ENCODE measurements at places on chromosomes 11 and 22.
A peak's percentile ranks its signal among the peaks of the same experiment; 100 is the strongest.

DNA sequence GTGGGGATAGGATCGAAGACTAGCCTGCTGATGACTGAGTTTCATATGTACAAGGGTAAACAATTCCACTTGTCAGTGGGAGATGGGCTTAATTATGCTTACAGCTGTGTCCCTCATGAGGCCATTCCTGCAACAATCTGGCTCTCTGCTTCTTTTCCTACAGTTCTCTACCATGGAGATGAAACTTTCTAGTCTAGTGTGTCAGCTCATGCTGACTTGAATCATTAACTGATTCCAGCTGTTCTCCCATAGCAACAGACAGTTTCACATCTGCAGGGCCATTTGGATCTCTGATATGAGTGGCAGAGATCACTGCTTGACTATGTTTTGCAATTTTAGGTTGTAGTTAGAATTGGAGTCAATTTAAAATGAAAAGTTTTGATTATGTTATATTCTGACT is 1251.7 kb upstream of the RAG2 start:
- DNase-seq, result no peak

GRCh38 chr11:79198898-79199250 is 242.0 kb downstream of the TENM4 start:
- DNase-seq, result peak; percentile 43

GRCh38 chr11:1128311-1129142 is 29.2 kb upstream of the MUC5AC start:
- DNase-seq, result no peak

- no peak for DNase-seq
These were observed 276.5 kb upstream of the MTNR1B start for GRCh38 chr11:92692826-92693546.

DNA sequence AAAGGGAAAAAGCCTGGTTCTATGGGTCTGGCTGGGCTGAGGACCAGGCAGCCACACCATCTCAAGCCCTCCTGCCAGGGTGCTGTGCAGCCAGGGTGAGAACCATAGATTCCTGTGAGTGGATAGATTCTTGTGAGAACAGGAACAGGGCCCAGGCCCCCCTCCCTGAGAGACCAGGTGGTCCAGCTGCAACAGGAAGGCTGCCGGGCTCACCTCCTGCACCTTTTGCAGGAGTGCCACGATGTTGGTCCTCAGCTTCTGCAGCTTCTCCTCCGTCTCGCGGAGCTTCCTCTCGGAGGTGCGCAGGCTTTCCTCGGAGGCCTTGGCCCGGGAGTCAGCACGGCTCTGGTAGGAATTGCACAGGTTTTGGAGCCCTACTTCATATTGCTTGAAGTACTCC is 40.8 kb downstream of the MORC2 start:
- DNase-seq, result no peak

DNA sequence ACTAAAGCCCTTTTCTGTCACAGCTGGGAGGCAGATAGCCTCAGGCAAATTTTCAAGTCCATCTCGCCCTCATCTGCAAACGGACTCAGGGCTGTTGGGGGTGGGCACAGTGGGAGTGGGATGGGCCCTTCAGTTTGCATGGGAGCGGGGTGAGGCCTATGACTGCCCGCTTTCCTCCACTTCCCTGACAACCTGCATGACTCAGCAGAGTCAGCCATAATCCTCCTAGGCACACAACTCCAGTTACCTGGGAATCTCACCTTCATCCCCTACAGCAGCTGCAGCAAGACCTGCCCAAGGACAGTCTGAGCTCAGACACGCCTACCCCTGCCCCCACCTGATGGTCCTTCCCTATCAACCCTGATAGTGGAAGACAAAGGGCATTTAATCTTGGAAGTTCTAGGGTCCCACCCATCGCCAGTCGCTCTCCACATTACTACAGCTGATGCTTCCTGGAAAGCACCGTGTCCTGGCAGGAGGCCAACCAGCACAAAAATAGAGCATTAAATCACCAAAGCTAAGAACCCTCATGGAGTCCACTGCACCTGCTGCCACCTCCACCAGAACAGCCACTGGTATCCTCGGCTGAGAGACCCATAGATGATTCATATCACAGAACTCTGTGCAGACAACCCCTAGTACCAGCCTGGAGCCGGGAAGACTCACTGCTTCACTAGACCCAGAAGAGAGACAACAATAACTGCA is 319.3 kb downstream of the DCDC1 start:
- DNase-seq, result no peak

- peak; percentile 62 for DNase-seq
These were observed 21.6 kb downstream of the PPARA start for GRCh38 chr22:46171940-46172339.

DNA sequence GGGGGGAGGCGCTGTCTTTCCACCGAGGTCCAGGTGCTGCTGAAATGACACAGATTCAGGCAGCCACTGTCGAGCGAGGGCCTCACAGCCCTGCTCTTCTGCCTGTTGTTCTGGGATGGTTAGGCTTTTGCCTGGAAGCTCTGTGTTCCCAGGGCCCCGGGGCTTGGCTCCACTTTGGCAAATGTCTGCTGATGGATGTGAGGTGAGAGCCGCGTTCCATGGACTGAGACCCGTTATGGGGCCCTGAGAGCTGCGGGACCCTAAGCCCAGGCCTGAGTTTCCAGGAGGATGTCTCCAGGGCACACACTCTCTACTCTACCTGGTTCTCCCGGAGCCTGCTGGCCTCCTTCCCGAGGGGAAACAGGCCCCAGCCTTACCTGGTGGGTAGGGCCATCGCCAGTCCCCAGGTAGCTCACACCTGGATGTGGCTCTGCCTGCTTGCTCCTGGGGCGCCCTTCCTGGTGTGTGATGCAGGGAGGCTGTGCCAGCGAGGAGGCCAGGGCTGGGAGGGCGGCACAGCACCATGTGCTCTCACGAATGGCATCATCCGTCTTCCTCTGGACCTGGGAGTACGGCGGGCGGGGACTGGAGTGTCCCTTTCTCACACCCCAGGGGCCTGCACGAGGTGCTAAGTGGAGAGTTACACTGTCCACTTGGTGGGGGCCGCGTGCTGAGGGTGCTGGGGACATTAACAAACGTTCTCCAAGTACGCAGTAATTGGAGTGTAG is 435.5 kb downstream of the TBC1D22A start:
- no peak for DNase-seq

- DNase-seq, result peak; percentile 50
These were observed 60.2 kb downstream of the ENDOD1 start for GRCh38 chr11:95149651-95150364.

- DNase-seq, result no peak
These were observed 151.1 kb downstream of the CTTN start for GRCh38 chr11:70549386-70549785.

DNA sequence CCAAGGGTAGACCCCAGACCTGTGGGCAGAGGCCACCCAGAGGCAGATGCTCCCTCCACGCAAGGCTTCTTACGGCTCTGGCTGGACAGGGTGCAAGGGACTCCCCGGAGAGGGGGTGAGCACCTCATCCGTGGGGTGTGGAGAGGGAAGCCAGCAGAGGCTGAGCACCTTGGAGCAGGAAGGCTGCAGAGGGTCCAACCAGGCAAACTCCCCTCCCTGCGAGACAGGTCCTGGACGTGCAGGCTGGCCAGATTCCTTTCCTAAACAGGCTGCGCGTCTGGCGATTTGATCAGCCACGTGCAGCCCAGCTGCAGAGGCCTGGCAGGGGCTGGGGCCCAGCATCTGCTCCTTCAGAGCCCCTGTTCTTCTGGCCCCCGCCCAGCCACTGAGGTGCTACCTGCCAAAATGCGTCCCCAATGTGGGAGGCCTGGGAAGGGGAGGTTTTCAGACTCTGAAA is 49.3 kb downstream of the WNT11 start:
- no peak for DNase-seq

DNA sequence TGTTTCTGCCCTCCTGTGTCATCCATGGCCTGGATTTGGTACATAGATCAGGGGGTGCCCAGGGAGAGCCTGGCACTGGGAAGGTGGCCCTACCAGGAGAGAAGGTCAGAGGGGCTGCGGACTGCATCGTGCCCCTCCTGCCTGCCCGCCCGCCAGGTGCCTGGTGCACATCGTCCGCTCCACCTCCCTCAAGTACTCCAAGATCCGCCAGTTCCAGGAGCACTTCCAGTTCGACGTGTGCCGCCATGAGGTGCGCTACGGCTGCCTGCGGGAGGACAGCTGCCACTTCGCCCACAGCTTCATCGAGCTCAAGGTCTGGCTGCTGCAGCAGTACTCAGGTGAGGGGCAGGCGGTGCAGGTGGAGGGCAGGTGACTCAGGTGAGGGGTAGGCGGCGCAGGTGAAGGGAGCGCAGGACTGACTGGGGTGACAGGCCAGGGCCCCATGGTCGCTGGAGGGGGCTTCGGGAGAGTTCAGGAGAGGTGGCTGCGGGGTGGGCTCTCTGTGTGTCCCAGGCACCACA is 32.7 kb upstream of the TEF start:
- DNase-seq, result no peak

GRCh38 chr11:134389464-134390180 is 22.4 kb downstream of the B3GAT1 start:
- DNase-seq, result no peak

GRCh38 chr22:46539169-46539568 is 1.7 kb upstream of the CELSR1 start:
- DNase-seq, result no peak

DNA sequence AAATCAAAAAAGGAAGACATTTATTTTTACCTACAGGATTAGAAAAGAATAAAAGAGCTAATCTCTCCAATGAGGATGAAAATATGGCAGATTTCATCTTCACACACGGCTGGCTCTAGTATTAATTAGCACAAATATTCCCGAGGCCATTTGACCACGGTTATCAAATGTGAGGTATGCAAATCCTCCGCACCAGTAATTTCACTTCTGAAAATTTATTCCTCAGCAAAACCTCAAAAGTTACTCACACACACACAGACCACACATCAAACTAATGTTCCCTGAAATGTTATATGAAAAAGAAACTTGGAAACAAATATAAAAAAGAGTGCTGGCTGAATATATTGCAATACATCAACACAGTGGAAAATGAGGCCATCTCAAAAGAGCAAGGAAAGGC is 32.8 kb downstream of the CELSR1 start:
- DNase-seq, result no peak

DNA sequence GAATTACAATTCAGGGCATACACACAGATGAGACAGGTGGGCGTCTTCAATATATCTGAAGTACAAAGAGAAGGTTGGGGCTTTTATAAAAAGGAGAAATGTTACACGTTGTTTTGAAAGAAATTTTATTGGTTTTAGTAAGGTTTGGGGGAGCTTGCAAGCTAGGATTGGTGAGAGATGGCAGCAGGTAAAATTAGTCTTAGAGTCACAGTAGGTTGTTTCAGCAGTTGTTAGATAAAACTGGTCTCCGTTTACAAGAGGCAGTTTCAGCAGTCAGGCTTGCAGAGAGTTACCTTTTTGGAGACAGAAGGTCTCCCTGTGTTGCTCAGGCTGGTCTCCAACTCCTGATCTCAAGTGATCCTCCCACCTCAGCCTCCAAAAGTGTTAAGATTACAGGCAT is 2.4 kb upstream of the SAAL1 start:
- DNase-seq, result no peak

GRCh38 chr22:46055911-46056545 is 79.1 kb upstream of the WNT7B start:
- peak; percentile 60 for DNase-seq

GRCh38 chr11:74725701-74726100 is 5.5 kb downstream of the CHRDL2 start:
- peak; percentile 22 for DNase-seq

DNA sequence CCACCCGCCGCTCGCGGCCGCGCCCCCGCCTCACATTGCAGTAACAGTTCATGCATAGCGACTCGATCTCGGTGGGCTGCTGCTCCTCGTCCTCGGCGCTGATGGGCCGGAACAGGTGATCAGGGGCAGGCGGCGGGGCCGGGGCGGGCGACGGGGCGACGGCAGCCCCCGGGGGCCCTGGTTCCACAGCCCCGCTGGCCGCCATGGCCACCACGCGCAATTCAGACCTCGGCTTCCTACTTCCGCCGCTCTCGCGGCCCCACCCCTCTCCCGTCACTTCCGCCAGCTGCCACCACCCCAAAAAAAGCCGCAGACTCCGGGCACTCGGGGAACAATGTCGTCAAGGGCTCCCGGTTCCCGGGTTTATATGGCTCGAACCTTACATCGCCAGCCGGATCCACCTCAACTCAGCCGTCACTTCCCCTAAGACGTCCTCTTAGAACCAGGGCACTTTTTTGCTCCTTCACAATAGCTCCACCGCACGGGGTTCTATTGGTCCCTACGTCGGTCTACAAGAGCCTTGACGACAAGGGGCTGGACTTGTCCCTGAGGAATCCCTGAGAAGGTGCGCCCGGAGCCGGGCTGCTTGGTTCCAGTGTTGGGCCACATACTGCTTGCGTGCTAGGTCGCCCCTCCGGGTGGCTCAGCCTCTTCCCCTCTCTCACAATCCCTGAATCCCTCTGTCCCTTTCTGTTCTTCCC is at the start of gene ZPR1:
ZPR1 (minus strand) TSS at position 238 of the 701 bp plus-strand sequence; CDS start at position 205, 33 bp downstream.
- DNase-seq, result peak; percentile 72

GRCh38 chr11:94295534-94295933 is 8.8 kb upstream of the IZUMO1R start:
- no peak for DNase-seq

GRCh38 chr22:42925598-42925997 is 68.5 kb upstream of the ARFGAP3 start:
- no peak for DNase-seq

DNA sequence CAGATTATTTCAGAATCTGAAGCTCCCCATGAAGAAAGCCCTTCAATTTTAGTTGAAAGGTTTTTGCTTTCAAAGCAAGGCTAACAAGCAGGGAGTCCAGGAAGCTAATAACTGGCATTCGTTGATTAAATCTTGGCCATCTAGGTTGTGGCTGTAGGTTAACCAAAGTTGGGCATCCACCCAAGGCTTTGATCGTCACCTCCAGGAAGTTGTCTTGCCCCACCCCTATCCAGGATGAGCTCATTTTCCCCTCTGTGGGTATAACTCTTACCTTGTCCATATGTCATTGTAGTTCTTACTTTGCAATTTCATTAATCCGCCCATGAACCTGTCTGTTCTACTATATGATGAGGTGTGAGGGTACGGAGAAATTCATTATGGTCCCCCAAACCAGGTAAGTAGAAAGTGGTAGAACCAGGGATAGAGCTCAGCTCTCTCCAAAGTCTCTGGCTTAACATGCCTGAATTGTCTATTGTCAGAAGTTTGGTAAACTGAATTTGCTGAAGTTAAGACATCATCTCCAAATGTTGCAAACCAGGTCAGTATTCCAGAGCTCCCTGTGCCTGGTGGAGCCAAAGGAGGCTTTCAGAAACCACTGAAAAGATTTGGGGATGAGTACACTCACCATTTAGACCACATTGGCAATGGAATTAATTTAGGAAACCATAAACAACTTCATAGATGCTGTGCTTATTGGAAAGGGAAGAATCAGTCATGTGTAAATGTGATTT is 97.1 kb downstream of the CD44 start:
- DNase-seq, result peak; percentile 79

DNA sequence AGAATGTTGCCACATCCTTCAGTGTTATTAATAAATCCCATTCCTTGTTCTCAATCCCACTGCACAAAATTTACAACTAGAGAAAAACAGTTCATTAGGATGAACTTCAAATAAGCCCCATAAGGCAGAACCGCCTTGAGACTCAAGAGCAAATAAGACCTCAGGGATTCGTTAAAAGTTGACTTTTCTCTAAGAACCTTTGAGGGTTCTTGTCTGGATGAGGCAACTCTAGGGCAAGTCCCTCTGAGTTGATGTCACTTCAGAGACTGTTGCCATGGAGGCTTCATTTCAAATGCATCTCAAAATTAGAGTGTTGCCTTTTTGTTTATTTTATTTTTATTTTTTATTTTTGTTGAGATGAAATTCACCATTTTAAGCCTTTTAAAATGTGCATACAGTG is 19.8 kb upstream of the PANX3 start:
- DNase-seq, result no peak
